GM23338 (cell line): ENCODE measurements at places on chromosomes 3 and 15. TPM values are rescaled to one million over a fixed set of nuclear protein-coding genes. Genes with fewer than 3 reads are reported as not detected.

DNA sequence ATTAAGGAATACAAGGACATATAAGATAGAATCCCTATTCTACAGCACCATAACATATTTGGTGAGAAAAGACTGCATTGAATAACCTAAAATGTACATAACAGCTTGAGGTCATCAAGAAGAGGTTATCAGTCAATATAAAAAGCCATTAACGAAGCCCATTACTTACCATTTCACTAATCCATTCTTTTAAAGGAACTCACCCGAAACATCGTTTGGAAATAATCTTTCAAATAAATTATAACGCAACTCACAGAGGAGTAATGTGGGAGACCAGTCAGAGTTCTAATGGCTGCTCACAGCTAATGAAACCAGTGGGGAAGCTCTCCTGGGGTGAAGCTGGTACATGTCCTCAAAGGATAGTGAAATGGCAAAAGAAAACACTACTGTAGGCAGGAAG is 188.4 kb downstream of the TBC1D5 start:
- H3K4me3 ChIP-seq: no peak overlapping the region
- no peaks in the 10 kb centered on the region for H3K27me3 ChIP-seq
- H3K27ac ChIP-seq: no peak overlapping the region
- H3K4me1 ChIP-seq: peaks cover 13% of the 10 kb centered on the region
- DNase-seq: no peak
- H3K36me3 ChIP-seq: no peaks in the 10 kb centered on the region

DNA sequence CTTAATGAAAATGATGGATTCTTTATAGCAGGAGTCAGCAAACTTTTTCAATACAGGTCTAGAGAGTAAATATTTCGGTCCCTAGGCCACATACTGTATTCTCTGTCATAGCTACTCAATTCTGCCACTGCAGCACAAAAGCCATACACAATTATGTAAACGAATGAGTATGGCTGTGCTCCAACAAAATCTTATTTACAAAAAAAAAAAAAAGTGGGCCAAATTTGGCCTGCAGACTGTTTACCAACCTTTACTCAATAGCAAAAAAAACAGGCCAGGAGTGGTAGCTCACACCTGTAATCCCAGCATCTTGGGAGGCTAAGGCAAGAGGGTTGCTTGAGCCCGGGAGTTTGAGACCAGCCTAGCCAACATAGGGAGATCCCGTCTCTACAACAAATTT is 41.1 kb downstream of the TTBK2 start:
- peak overlapping the region; percentile 23; the same call in 1 of the 2 replicates for H3K27ac ChIP-seq
- H3K27me3 ChIP-seq: no peaks in the 10 kb centered on the region
- no peak overlapping the region for H3K4me3 ChIP-seq
- DNase-seq: no peak

Gene SLC6A20
- 0.14 TPM in 1 of 2 replicates, not detected in the other for total RNA-seq

Gene CKMT1A
- total RNA-seq: 16.0 and 27.3 TPM in 2 replicates

Gene LSAMP
- 1.6 and 2.0 TPM in 2 replicates for total RNA-seq
